ENCODE measurements at places on chromosomes 5 and 9.

- DNase-seq: no peak
Observed at GRCh38 chr5:97131139-97131710, 11.2 kb downstream of the LIX1 start.

DNA sequence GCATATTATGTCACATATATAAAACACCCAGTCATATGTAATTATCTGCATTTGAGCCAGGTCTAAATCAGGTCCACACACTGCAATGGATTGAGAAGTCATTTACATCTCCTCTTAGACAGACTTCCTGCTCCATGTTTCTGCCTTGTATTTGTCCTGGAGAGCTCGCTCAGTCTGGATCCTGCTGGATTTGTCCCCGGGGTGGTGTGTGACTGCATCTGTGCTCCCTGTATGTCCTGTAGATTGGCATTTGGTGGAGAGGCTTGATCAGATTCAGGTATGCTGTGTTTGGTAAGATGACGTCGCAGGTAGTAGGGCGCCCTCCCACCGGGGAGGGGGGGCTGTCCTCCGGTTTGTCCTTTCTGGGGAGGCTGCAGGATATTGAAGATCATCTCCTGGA, 33.6 kb upstream of the IER5L start:
- no peak for DNase-seq

DNA sequence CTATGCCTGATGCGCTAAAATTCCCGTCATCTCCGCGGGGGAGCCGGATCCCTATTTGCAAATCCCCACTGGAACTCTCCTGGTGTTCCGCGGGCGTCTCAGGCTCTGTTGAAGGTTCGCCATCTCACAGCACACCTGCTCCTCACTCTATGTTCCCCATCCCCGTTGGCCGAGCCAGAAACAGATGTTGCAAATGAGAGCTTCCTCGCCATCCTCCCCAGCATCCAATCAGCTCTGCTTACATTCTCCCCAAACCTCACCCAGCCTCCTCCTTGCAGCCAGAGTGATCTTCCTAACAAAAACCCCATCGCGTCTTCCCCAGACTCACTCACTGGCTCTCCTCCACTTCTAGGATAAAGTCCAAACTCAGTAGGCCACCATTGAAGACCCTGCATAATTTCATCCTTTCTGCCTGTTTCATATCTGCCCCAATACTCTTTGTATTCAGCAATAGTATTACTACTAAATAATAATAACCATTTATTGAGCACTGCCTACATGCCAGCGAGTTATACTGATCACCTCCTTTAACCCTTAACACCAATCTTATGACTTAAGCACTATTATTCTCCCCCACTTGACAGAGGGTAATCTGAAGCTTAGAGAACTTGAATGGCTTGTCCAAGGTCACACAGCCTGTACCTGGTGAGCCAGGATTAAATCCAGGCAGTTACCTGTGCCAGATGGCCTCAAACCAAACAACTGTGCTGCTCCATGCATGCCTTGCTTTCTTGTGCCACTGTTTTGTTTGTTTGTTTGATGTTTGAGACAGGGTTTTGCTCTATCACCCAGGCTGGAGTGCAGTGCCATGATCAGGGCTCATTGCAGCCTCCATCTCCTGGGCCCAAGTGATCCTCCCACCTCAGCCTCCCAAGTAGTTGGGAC, 14.0 kb downstream of the AQP7 start:
- no peak for DNase-seq

- DNase-seq: no peak
Observed at GRCh38 chr5:78483809-78484521, 123.5 kb downstream of the SCAMP1 start.

DNA sequence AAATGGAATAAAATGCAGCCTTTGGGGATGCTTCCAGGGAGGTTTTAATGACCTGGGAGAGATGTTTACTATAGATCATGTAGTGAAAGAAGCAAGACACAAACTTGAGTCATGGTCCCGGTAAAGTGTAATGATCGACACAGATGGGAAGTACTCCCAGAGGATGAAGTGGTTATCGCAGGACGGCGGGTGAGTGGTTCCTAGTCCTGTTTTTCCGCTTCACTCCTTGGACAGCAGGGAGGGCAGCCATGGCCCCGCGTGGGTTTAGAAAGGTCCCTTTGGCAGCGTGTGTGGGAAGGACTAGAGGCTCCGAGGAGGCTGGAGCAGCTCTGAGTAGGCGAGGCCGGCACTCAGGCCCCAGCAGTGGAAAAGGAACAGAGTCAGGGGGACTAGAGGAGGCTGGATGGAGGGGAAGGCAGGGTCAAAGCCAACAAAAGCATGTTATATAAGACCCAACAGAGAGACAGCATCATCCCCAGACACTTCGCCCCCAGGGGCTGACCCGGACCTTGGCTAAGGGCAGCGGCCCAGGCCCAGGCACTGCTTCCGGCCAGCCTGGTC, 49.2 kb upstream of the STXBP1 start:
- DNase-seq: no peak

DNA sequence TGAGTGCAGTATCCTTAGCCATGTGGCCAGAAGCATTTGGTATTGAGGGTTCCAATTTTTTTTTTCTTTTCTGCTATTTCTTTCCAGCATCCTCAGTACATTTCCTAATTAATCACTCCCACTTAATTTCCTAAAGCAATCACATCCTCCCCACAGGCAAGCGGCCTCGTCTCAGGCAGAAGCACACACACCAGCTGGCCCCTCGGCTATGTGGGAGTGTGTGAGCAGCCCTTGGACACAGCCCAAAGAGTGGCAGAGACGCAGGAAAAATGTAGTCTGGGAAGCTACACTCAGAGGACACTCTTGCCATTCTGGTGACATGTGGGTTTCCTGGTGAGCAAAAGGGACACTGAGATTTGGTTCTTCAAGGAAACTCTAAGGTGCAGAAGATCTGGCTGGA, 20.7 kb downstream of the SLIT3 start:
- no peak for DNase-seq

DNA sequence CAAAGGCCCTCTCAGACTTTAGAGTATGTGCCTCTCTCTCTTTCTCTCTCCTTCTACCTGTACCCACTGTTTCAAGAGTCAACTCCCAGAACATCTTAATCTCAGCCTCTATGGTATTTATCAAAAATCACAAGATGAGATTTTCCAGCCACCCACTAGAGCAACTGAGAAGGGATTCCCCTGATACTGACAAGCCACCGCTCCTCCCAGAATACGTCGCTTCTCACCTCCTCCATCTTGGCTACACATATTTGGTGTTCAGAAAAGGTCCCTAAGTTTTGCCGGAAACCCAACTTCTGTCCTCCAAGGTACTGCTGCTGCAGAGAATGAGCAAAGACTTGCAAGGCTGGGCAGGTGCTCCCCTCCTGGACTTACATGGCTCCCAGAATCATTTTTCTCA, 6.1 kb downstream of the GARIN3 start:
- DNase-seq: no peak

GRCh38 chr5:179219661-179220620, 125.3 kb downstream of the ADAMTS2 start:
- no peak for DNase-seq

GRCh38 chr9:96585426-96585825, 34.2 kb downstream of the CDC14B start:
- DNase-seq: no peak

GRCh38 chr9:132595319-132595718, 12.9 kb downstream of the BARHL1 start:
- no peak for DNase-seq

All from NCI-H1105 treated with DMSO at 0.1 percent for 48 hours (cell line).